ENCODE measurements at places on chromosomes 1 and 21.
A peak's percentile ranks its signal among the peaks of the same experiment; 100 is the strongest.

- no peak for DNase-seq
Measured at GRCh38 chr1:154324669-154325582, at the start of gene ATP8B2. Gene ATP8B2, plus strand, starts transcription at chr1:154325525. Its CDS starts 2,617 bp downstream, at chr1:154328142.

DNA sequence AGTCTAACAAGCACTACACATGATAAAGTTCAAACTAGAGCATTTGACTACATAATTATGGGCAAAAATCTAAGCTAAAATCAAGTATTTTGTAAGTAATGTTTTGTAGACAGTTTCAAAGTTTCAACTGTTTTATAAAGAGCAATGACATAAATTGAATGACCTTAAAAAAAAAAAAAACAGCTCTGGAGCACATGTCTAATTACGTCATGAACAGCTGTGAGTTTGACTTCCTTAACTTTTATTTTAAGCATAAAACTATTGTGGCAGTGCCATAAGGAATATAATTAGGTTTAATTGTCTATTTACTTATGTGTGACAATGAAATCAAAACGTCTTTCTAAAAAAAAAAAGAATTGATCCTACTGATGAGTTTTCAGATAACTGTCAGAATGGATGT, 272.5 kb upstream of the LRRC7 start:
- DNase-seq, result no peak

DNA sequence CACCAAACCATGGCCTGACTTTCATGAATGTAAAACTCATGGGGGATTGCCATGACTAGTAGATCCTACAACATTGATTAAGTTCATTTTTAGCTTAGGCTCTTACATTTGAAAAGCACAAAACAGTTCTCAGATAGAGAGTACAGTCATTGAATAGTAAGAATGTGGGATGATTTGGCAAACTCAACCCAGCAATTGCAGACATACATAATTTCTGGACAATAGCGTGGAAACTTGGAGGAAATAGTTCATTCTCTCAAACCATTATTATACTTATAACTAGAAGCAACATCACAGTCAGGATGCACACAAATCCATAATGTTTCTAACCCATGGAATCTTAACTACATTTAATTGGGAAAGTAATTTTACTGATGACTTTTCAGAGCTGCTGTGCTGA, 598.2 kb downstream of the LMO4 start:
- DNase-seq, result no peak

GRCh38 chr1:33500547-33500946, 28.1 kb downstream of the ZSCAN20 start:
- DNase-seq, result no peak

DNA sequence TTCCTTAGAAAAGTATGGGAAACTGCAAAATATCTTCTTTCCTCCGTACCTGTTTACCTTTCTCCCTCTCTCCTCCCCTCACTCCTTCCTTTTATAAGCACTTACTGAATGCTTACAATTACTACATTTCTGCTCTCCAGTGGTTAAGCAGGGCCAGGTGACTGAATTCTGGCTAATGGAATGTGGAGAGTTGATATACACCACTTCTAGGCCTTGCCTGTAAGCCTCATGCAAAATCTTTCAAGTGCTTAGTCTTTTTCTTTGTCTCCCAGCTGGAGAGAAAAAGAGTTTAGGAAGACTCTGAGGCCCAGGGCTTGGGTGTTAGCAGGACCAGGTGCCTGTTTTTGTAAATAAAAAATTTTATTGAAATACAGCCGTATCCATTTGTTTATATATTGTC, 77.7 kb upstream of the CACNA1E start:
- no peak for DNase-seq

- DNase-seq, result no peak
Measured at GRCh38 chr1:20992322-20993056, 184.2 kb downstream of the EIF4G3 start.

- DNase-seq, result no peak
Measured at GRCh38 chr1:210978974-210979354, 155.0 kb downstream of the KCNH1 start.

GRCh38 chr1:100511058-100511457, 26.9 kb upstream of the GPR88 start:
- peak; percentile 84 for DNase-seq

DNA sequence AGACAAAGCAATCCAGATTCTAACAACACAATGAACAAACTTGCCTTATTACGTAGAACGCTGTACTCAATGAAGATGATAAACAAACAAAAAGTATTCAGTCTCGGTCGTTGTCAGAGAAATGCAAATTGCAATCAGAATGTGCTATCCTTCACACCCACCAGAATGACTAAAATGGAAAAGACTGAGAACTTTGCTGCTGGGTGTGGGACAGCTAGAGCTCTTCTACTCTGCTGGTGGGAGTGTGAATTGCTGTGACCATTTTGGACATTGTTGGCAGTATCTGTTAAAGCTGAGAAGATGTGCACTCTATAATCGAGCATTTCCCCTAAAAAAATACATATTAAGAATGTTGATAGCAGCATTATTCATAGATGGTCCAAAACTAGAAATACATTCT, 111.4 kb downstream of the PEX14 start:
- DNase-seq, result no peak

DNA sequence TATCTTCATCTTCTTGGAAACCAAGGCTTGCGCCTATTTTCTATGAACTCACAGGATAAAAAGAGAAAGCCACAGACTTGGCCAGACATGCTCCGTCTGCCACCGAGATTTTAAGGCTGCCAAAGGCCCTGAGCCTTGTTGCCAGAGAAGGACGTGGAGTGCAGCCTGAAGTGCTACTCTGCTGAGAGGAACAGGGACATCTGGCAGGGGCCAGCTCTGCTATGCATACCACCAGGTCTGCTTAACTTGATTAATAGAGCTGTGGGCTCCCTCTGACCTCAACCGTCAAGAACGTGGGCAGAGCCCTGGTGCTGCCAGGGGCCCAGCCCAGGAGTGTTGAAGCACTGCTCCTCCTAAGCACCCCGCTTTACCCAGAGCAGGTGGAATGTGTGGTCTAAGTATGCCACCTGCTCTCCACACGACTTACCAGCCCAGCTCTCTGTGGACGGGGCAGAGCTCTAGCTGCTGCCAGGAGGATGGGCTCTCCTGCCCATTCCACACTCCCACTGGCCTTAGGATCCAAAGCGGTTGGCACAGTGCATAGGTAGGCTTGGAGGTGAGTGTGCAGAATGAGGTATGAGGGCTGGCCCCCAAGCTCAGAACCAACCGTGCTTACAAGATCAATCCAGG, 10.6 kb downstream of the HCRTR1 start:
- DNase-seq, result no peak

GRCh38 chr1:228496084-228496483, 8.9 kb downstream of the RNF187 start:
- no peak for DNase-seq

DNA sequence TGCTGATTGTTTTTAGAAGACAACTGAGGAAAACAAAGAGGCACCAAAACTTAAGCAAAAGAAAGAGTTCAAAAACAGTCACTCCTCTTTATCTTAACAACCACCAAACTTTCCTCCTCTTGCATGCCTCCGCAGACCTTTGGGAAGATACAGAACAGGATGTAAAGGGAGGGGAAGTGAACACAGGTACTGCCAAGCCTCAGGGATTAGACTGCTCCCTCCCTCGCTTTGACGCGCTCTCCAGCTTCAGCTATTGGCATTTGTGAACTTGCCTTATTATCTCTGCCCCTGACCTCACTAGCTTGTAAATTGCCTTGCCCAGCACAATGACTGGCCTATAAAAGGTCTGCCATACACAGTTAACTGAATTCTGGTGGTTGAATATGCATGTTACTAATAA, 4.8 kb upstream of the SRP9 start:
- no peak for DNase-seq

DNA sequence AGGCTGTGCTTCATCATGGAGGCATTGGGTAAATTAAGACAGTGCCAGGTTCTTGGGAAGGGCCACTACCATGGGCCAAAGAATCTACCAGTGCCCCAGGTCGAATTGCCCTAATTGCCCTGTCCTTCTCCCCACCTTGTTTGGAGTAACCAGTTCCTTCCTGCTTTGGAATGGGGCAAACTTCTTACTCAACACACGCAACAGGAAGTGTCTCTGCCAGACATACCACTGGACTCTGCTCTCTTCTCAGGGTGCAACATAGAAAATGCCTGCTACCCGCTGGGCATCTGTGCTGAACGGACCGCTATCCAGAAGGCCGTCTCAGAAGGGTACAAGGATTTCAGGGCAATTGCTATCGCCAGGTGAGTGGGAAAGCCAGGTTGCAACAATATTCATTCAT, 15.8 kb downstream of the CDA start:
- peak; percentile 40 for DNase-seq

- DNase-seq, result peak; percentile 11
Measured at GRCh38 chr1:28737307-28738132, 780 bp downstream of the YTHDF2 start.

DNA sequence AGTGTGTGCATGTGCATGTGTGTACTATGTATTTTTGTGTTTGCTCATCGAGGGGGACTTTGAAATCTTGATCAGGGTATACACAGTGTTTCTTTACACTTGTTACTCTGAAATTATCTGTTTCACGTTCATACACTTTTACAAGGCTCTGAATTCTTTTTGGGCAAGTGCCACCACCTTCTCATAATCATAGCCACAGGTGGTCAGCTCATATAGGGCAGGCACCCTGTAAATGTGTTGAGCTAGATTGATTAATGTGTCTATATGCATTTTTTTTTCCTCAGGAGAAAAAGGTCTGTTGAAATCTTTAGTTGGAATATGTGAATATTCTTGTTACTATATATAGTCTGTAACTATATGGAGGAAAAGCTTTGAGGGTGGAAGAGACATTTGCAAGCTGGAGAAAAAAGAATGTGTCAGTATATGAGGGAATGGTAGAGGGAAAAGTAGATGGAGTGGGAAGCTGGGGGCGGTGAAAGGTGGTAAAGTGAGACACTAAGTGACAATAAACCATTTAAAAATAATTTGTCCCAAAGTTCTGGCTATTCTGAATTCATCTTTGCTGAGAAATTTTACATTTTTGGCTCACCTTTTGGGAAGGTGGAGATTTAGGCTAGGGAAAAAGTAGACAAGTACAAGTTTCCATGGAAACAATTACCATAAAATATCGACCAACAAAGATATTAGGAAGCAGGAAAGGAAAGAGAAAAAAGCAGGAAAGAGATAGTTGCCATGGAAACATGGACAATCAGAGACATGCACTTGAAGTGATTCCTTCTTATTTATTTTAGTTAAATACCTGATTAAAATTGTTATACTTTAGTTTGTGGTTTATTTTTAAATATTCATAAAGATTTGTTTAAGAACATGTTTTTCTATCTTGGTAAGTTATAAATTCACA, 277.5 kb downstream of the PDE4B start:
- no peak for DNase-seq

DNA sequence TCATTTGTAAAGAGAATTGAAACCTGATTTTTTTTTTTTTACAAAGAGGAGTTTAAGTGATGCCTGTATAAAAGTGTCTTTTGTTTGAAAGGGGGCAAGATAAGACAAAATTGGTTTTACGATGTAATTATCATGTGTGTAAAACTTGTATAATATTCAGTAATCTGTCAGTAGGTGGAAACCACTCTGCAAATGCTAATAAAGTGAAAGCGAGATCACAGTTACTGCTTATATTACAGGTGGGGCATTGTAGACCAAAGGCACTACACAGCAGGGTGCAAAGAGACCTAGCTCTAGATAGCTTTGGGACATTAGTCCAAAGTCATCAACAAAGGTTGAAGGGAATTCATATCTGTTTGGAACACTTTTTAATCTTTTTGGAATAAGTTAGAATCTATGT, 174.2 kb downstream of the LHX8 start:
- no peak for DNase-seq

- DNase-seq, result no peak
Measured at GRCh38 chr1:9890224-9890731, 19.8 kb downstream of the CTNNBIP1 start.

GRCh38 chr1:195415584-195415983, 1192.7 kb downstream of the KCNT2 start:
- no peak for DNase-seq

GRCh38 chr1:109279615-109280278, 3.2 kb downstream of the PSRC1 start:
- no peak for DNase-seq
